ENCODE measurements at places on chromosomes 2 and 18. TPM values are rescaled to one million over a fixed set of nuclear protein-coding genes. Genes with fewer than 3 reads are reported as not detected.

The GPR75 gene
- total RNA-seq = 1.2 TPM

DNA sequence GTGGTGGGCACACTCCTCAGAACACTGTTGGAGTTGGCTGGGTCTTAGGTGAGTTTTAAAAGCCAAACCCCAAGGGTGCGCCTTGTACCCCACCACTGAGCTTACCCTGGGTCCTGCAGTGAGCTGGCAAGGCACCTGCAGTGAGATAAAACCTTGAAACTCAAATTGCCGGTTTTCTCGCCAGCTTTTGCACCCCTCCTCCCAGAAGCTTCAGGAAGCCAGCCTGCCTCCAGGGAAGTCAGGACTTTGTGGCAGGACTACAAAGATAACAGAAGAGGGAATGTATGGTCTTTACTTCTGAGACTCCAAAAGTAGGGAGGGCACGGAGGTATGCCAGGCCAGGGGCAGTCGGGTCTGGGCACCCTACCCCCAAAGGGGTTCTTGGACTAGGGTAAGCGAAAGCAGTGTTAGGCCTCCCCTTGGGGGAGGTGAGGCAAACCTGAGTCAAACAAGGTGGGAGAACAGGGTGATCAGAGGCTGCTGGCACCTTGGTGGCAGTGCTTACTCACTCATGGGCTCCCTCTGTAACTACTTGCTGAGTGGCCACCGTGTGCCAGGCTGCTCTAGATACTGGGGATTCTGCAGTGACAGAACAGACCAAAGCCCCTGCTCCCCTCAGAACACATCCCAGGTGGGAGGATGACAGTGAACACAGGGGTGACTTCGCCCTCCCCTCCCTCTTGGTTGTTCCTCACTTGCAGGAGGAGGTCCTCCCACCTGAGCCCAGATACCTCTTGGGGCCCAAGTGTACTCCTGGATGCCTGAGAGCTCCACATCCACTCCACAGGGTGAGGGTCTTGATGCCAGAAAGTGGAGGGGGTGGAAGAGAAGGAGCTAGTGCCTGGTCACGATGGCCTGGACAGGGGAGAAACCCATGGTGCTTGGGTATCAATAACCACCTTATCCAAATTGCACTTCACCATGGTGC is 69.3 kb upstream of the RGPD5 start:
- DNase-seq = no peak

- DNase-seq = peak; percentile 1
These were observed 28.3 kb downstream of the GLI2 start for GRCh38 chr2:120763931-120764330.

DNA sequence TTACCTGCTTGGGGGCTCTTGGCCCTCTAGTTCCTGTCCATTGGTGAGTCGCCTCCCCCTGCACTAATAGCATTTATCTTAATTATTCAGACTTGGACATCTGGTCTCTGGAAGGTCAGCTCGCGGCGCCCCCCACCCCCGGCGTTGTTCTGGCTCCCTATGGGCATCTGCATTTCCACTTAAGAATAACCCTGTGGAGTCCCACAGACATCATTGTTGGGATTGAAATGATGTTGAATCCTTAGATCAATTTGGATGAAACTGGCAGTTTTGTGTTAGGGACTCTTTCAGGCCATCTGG is 313.8 kb upstream of the HS6ST1 start:
- no peak for DNase-seq
